Stimulated activated CD4-positive, alpha-beta T cell treated with anti-CD3 and anti-CD28 coated beads, Interleukin-2, amount 100 ng/mL, for 24 hours (primary cell): ENCODE measurements at places on chromosomes 2 and 18.

DNA sequence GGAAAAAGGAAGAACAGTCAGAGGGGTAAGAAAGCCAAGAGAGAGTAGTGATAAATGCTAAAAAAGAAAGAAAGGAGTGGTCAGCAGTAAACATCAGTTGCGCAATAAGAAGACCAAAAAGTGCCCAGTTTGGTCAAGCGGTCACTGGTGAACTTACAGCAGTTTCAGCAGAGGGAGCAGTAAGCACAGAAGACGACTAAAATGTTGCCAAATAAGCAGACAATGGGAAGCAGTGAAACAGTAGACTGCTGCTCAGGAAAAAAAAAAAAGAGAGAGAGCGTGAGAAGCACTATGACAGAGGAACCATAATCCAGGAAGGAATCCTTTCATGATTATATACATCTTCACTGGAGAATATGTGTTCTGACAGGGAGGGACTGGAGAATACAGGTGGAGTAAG, 45.8 kb downstream of the DNAJC10 start:
- DNase-seq = no peak

DNA sequence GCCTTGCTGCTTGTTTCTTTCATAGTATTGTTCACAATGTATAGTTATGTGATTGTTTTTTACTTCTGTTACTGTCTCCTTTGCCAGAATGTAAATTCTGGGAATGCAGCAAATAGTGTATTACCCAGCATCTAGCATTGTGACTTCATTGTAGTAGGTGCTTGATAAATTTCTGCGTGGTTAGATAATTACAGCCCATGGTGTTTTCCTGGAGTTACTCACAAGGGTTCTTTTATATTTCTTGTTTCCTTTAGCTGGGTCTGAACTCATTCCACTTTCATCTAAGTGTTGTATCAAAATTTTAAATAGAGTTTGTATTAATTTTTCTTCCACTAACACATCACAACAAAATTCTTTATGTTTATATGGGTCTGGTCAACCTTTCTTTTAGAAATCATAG, 132.6 kb downstream of the MAP4K4 start:
- no peak for DNase-seq

DNA sequence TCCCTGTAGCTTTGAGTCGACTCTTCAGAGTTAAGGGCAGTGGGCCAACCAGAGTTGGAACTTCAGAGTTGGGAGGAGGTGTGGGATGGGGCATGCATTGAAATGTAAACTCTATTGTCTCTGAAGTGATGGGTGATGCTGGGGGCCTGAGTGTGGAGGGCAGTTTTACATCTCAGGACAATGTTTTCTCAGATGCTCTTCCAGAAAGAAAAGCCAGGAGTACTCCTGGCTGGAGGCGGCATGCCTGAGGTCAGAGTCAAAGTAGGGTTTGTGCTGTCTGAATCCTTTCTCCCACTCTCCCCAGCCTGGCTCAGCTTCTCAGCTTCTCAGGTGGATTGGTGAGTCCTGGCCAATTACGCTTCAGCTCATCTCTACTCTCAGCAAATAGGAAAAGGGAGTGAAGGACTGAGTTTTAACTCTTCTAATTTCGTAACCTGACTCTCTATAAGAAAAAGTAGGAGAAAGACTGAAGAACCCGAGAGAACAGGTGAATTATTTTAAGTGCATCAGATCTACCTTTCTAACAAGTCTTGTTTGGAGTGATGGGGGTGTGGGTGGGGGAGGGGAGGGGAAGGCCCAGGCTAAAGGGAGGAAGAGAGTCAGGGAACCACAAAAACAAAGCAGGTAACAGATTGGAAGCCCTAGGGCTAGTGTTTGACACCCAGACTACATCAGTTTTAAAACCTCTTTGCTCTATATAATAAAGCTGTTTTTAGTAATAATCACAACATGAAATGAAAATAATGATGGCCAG, 107.5 kb upstream of the PELI1 start:
- DNase-seq = no peak

- DNase-seq = no peak
Observed at GRCh38 chr2:206324869-206325268, 50.4 kb downstream of the ZDBF2 start.

- no peak for DNase-seq
Observed at GRCh38 chr2:144470334-144470733, 49.6 kb downstream of the ZEB2 start.

DNA sequence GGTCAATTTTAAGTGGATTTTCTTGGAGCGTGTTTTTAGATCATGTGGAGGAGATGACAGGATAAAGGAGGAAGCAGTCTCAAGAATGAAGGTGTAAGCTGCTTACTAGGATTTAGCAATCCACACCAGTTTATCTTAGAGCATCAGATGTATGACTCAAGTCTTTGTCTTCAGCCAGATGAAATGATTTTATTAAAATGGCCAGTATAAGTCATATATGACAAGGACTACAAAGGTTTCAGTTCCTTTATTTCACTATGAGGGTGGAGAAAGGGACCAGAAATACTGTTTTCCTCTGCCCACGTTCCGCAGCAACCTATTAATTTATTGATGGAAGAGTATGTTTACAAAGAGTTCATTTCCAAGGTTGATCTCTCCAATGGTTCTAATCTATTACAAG, 970.5 kb upstream of the SLC39A10 start:
- DNase-seq = no peak

DNA sequence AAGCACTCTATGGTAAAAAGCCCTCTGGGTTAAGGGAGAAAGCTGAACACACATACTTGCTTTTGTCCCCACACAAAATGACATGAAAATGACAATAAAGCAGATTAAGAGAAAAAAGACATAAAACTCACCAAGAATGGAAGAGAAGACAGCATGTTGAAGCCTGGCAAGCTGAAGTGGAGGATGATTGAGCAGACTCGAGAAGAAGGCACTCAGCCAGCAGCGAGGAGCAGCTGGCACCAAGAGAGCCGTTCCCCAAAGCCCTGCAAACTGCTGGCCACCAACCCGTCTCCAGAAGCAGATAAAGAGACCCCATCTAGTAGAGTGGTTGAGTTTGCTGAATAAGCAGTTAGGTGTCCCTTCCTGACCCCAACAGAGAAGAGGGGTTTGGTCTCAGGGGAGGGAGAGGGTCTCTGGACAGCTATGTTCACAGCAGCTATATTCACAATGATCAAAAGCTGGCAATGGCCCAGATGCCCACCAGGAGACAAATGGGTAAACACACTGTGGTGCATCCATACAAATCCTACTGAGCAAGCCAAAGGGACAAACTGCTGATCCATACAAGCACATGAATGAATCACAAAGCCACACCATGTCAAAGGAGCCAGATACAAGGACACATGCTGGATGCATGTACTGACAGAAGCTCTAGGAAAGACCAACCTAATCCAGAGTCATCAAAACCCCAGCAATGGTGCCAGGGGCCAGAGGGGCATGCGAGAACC, 36.9 kb downstream of the FAM168B start:
- no peak for DNase-seq

DNA sequence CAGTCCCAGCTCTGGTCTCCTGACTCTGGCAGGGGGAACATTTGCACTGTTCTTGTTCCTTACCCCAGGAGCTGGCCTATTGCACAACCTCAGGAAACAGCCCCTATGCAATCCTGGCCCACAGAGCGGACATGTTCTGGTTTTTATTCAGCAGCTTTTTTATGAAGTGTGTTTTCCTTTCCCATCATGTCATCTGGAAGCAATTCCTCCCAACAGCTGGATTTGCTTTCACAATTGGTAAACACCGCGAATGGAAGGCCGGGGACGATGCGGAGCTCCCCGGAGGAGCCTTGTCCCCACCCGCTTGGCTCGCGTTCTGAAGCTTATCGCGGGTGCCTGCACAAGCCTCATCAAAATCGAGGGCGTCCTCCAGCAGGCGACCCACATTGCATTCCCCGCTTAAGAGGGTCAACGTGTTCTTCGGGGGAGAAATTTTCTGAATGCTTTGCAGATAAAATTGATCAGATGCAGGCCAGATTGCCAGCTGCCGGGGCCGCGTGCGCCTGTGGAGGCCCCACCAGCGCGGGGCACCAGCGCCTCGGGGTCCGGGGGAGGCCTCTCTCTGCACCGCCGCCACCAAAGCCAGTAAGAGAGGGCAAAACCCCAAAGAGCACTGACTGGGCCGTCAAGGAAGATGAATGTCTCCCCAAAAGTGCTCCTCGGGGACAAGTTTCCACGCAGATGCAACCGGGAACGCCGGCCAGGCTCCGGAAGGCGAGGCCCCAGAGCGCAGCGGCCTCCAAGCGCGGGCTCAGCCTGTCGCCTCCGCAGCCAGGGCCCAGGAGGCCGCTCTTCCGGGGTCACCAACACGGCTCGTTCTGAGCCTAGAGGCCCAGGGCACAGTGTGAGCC, 60.3 kb upstream of the SP3 start:
- no peak for DNase-seq

DNA sequence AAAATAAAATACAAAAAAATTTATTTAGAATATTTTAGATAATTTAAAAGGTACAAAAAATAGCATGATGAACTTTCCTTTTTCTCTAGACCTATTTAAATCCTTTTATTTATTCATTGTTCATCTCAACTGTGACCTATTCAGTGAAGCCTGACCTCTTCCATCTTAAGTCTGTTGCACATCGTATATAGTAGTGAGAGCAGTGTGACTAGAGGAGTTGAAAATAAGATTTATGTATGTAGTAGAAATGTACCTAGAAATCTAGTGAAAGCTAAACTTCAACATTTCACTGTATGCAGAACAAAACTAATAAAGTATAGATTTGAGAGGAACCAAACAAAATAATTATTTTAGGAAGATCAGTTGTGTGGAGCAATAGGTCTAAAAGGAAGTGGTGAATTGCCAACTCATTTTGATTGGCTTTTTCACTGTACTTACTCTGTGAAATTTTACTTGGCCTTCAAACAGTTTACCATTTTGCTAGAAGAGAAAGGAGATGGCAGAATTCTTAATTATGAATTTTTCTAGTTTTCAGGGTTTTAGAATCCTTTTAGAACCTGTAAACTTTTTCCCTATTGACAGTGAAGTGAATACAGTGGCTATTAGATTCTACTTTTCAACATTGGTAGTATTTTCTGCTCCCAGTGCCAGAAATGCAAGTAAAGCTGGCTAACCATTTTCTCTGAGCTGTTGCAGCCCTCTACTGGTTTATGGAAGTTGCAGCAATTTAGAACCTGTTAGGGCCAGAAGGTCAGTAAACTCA, 11.0 kb downstream of the ANKRD12 start:
- DNase-seq = no peak

DNA sequence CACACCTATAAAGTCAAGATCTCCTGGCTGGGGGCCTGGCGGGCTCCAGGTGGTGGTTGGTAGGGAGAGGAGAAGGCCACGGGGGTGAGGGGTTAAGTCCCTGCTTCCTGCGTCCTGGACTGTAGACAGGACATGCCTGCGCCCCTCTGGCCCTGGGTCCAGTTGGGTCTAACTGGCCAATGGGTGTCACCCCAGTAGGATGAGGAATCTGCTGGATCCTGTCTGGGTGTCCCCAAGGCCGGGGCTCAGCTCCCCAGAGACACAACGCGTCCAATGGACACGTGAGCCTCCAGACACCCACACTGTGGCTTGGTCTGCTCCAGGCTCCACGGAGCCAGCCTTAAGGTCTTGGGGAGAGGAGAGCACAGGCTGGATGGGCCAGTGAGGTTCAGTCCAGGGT, 19.6 kb downstream of the AQP12A start:
- no peak for DNase-seq

GRCh38 chr2:146370826-146371225, 1474.0 kb upstream of the ACVR2A start:
- no peak for DNase-seq

DNA sequence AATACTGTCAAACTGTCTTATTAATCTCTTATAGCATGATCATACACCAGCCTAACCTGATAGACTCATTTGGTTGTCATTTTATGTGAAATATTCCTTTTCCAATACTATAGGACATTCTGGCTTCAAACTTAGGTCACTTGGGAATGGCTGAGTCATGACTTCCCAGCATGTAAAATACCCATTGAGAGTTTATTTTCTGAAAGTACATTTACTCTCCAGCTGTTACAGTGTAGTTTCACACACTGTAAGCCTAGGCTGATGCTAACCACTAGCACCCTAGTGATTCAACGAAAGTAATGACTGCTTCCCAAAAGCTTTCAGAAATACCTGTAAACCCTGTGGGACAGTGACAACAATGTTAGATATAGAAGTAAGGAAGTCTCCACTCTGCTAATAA, 93.8 kb downstream of the FIGN start:
- DNase-seq = no peak

GRCh38 chr2:106843910-106844250, 42.1 kb downstream of the ST6GAL2 start:
- no peak for DNase-seq

DNA sequence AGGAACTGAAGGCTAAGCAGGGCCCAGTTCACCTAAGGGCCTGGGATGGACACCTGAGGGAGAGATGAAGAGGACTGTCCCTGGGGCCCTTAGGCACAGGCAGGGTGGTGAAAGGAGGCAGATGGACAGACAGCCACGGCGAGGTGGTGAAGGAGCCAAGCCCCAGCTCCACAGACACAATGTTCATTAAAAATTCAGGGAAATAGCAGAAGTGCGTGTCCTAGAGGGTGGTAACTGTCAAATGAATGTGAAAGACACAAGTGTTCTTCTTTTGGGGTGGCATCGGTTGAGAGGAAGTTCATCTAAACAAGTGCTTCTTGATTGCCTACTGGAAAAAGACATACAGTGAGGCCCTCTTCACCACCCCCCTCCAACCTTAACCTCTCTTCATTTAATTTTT, 76.2 kb upstream of the SIX2 start:
- DNase-seq = no peak

DNA sequence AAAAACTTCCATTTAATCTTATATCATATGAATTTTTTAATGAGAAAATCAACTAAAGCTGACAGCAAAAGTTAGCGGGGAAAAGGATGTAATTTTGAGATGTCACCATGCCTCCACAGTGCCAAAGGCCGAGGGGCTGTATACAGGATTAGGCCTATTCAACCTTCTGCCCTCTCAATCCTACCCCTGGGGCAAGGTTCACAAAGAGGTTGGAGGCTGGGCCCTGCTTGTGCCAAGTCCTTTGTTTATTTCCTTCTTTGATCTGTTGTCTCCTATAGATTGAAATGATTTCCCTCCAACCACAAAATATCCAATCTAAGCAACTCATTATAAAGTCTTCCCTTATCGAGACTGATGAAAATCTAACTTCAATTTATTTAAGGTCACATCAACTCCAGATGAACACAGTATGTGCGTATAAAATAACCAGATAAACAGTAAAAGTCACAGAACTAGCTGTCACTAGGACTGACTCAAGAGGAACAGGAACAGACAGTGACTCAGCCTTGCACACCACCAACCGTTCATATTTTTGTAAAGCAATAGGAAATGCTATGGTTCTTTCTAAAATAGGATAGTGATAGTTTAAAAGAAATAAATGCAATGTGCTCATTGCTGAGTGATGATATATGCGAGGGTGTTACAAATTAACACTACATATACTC, 95.8 kb downstream of the SLC25A12 start:
- no peak for DNase-seq
